Mesenchymal stem cell (in vitro differentiated cells and primary cell): ENCODE measurements at places on chromosomes 12 and 14.

GRCh38 chr12:58832920-58833319 is 87.4 kb downstream of the LRIG3 start:
- DNase-seq = no peak

DNA sequence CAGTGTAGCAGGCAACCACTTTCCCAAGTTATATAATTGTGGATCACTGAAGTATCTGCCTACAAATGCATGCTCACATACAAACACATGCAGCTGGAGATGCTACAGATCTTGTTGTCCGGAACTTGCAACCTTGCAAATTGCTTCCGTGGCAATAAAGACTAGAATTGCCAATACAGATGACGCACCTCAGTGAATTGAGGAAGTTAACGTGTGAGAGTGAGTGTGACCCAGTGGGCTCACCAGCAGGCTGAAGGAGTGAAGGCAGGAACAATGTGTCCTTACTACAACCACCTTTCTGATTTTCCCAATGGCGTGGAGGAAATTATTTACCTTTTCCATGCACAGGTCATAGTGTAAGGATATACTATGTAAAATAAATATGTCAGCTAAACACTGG is 89.4 kb upstream of the GRIP1 start:
- DNase-seq = no peak

- DNase-seq = no peak
Observed at GRCh38 chr12:53187145-53187899, 6.6 kb upstream of the CSAD start.

GRCh38 chr14:54638135-54638446 is 71.2 kb downstream of the SAMD4A start:
- DNase-seq = peak; percentile 94

GRCh38 chr14:99862136-99862535 is 68.9 kb downstream of the EML1 start:
- no peak for DNase-seq

GRCh38 chr14:52370406-52370935 is 56.4 kb downstream of the PTGER2 start:
- no peak for DNase-seq

DNA sequence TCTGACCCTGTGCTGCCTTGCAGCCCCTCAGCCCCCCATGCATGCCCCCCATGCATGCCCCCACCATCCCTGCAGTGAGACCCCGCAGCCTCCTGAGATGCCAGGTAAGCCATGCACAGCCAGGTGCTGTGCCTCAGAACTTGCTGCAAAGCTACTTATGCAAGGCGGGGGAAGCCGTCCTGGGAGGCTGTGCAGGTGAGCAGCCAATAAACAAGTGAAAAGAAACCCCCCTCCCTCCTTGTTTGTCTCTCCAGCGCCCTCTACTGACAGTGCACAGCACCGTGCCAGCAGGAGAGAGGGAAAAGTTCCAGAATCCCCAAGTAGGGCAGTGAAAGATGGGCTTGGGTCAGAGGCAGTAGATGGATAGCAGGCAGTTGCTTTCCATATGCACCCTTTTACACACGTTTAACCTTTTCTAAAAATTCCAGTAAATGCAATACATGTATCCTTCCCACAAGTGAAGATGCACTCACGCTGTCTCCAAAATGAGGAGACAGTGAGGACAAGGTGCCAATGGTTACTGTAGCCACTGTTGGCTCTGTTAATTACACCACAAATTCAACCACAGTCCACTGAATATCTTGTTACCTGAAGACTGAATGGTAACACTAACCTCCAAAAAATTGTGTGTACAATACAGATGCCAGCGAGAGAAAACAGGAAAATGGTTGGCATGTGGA is 18.0 kb downstream of the TNFAIP2 start:
- no peak for DNase-seq

GRCh38 chr14:106670011-106670410 is 1143.6 kb downstream of the TMEM121 start:
- no peak for DNase-seq
